NCI-H2171 treated with DMSO at 0.1 percent for 48 hours (cell line): ENCODE measurements at places on chromosomes 12 and 14.
A peak's percentile ranks its signal among the peaks of the same experiment; 100 is the strongest.

- no peak for DNase-seq
These were observed 32.3 kb downstream of the KCNK13 start for GRCh38 chr14:90093942-90094595.

DNA sequence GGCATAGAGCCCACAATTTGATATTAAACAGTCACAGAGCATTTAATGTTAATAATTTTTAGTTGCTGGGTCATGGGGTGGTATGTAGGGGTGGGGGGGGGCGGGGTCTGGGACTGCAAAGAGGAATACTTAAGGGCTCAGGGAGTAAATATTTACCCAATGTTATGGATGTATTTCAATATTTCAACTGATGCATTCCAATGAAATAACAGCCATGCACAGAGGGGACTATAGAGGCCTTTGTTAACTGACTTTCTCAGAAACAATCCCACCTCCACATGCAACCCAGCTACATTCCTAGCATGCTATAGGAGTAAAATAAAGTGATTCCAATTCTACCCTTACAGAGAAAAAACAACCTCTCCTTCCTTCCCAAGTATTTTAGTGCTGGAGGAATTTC is 7.9 kb upstream of the BBS10 start:
- no peak for DNase-seq

- DNase-seq: no peak
These were observed 163.9 kb downstream of the MED13L start for GRCh38 chr12:116113398-116114130.

DNA sequence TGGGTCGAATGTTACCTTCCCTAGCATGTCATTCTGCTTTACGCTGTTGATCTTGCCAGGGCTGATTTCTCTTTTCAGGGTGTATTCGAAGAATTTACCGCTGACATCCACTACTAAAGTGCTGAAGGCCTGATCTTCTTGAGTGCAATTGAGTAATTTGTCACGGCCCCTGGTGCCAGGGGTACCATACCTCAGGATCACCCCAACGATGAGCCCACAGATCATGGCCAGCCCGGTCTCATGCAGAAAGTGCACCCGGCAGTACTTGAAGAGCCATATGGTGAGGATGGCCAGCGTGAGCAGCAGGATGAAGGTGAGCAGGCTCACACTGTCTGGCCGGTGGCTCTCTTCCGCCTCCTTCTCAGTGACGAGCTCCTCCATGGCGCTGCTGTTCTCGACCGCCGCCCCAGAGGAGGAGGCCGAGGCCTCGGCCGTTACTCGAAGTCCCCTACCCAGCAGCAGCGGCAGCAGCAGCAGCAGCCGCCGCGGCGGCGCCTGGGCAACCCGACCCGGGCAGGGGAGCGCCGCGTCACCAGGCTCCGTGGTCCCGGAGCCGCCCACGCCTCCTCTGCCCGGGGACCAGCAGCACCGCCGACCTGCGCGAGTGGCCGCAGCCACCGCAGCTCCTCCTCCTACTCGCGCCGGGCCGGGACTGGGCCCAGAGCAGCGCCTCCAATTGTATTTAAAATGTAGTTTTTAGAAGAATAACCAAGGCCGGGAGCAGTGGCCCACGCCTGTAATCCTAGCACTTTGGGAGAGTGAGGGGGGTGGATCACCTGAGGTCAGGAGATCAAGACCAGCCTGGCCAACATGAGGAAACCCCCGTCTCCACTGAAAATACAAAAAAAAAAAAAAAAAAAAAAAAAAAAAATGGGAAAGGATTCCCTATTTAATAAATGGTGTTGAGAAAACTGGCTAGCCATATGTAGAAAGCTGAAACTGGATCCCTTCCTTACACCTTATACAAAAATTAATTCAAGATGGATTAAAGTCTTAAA is 58.5 kb upstream of the TMPO start:
- DNase-seq: no peak

- DNase-seq: peak; percentile 100
These were observed at the start of gene TIGAR for GRCh38 chr12:4320853-4321701. Gene TIGAR, plus strand, starts transcription at chr12:4321213. Its CDS starts 59 bp downstream, at chr12:4321272.

- peak; percentile 49 for DNase-seq
These were observed 527.3 kb upstream of the CCDC196 start for GRCh38 chr14:65958664-65959562.

DNA sequence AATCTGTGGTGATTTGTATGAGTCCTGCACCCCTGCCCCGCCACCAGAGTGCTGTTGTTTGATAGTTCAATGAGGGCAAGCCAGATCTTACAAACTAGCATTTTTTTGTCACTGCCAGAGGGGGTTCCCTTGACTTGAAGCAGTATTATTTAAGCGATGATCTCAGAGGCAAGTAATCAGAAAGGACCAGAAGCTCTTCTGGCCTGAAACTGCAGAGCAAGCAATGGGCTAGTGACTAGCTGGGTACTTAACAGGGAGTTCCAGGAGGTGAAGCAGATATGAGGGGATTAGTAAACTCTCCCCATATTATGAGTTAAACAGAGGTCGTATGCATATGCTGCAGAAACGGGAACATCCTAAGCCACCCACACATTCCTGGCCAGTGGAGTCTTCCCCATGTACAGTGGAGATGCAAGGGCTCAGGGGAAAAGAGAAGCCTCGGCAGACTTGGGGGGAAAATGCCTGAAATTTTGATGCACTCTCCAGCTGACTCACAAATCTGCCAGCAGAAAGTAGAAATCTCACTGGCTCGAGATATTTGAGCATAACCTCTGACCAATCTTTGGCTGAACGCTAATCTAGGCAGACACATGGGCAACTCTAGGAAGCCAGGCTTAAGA is 8.3 kb upstream of the CRACR2A start:
- no peak for DNase-seq

- DNase-seq: no peak
These were observed 115.4 kb downstream of the ESR2 start for GRCh38 chr14:64178814-64179213.

GRCh38 chr14:61190341-61190740 is 90.8 kb downstream of the TMEM30B start:
- no peak for DNase-seq

DNA sequence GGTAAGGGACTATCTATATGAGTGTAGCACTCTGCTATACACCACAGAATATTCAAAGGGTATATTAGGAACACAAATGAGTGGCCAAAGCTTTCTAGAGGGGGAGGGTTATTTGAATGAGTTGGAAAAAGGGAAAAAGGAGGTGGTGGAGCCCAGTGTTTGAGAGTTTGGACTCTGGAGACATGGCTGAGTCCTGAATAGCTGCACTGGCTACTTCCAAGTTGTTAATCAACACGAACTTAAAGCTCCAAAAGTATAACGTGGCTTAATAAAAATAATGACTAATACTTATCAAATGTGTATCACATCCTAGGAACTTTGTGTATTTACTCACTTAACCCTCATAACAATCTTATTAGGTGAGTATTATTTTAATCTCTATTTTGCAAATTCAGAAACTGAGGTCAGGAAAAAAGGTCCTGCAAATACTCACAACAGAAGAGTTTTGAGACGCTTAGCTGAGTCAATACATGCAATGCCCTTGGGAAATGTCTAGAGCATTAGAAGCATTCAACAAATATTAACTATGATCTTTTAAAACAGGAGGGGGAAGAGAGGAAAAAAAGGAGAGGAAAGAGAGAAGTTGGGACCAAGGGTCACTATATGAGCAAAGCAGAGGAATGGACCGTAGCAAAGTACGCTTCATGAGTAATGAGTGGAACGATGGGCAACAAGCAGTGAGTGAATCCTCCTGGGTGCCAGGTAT is 189.5 kb upstream of the HMGA2 start:
- DNase-seq: no peak

GRCh38 chr12:82176026-82176425 is 182.2 kb downstream of the CCDC59 start:
- DNase-seq: peak; percentile 74
